ENCODE measurements at places on chromosomes 16 and 17.

DNA sequence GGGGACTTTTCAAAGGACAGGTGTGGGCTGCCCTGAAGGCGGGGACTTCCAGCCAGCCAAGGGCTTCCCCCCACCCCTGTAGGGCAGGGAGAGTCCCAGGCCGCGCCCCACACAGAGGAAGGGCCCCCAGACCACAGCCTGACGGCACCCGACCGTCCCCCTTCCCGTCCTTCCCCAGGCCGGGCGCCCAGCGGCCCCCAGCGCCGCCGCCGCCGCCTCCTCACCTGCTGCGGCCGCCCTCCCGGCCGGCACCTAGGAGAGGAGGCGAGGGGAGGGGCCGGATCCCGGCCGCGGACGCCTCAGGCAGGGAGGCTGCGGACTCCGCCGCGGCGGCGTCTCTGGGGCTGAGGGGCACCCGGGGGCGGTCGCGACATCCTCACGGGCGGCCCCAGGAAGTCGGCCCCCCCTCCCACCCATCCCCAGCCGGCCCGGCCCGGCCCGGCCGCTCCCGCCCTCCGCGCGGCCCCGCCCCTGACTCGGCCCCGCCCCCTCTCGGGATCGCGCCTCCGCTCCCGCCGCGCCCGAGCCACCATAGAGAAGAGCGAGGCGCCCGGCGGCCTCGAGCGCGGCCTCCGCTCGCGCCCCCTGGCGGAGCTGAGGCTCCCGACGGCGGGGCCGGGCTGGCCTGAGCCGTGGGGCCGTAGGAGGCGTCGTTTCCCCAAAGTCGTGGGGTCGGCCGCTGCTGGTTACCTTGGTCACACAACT is 25.5 kb upstream of the RFFL start:
- DNase-seq, result peak; percentile 83

GRCh38 chr17:38343608-38344419 is at the start of gene GPR179:
GPR179 (minus strand) TSS chr17:38343956; CDS start chr17:38343789, 167 bp downstream.
- no peak for DNase-seq

- DNase-seq, result peak; percentile 75
Observed at GRCh38 chr16:23124315-23124714, 24.9 kb downstream of the USP31 start.

GRCh38 chr16:11072420-11073153 is 128.2 kb downstream of the CLEC16A start:
- DNase-seq, result no peak

- no peak for DNase-seq
Observed at GRCh38 chr17:42180411-42180921, 476 bp downstream of the KCNH4 start.

DNA sequence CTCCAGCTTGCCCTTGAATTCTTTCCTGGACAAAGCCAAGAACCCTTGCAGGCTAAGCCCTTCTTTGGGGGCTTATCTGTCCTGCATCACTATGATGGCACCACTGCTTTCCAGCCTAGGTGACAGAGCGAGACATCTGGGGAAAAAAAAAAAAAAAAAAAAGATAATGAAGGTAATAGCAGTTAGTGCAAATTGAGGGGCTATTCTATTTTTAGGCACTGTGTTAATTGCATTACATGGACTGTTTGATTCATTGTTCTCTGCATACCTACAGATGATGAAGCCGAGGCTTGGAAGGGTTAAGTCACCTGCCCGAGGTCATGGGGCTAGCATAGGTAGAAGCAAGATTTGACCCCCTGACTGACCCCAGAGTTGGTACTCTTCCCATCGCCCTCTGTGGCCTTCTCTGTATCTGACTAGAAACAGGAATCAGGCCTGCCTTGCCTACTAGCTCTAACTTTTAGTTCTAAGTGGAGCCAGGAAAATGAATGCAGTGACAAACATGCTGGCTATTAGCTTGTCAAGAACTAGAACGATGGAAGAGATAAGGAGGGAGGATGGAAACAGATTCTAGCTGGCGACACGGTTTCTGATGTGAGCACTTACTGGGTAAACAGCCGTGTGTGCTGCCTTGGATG is 312.1 kb downstream of the SNX29 start:
- no peak for DNase-seq

DNA sequence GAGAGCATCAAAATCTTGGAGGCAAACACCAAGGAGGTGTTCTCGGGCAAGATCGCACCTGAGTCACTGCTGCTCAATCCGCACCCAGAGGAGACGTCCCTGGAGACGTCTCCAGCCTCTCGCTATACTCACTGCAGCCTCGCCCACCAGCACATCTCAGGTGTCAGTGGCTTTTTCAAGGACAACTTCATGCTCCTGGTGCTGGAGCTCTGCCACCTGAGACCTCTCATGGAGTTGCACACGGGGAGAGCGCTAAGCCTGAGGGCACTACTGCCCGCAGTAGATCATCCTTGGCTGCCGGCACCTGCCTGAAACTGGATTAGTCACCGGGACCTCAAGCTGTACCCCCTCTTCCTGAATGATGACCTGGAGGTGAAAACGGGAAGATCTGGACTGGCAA is 2.6 kb upstream of the MBTPS1 start:
- DNase-seq, result no peak

DNA sequence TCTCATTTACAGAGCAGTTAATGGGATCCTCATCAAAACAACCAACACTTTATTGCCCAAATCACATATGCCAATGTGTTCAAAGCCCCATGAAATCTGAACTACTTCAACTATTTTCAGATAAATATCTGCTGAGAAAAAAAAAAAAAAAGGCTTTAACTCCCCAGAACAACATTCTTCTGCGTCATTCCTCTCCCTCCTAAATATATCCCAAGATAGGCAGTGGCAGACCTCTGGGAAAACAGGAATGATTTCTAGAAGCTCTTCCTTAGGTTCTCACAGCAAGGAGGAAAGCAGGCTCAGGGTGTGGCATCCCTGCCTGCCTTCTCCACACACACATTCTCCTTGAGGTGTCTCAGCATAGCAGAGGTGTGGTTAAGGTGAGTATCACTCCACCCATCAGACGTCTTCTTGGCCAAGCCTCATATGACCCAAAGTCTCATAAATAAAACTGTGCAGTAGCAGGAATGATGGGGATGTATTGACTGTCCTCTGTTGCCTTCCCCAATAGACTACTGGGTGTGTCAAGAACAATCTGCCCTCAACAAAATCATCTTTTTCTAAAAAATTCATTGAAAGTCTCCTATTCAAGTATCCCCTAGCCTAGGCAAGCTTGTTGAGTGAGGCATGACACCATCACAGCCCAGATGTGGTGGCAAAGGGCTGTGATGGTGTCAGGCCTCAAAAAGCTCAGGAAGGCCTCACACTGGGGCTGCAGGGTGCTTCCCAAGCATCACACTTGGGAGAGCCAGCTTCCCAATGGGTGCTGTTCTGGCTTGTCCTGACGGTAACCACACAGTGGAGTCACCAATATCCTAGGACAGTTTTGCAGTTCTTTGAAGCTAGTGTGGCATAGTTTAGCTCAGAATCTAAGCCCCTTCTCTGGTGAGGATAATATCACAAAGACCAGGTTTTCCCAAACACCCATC is 135.4 kb upstream of the SOX9 start:
- DNase-seq, result peak; percentile 8

GRCh38 chr16:31365131-31365865 is 10.3 kb downstream of the ITGAX start:
- DNase-seq, result no peak

GRCh38 chr17:30351735-30352134 is 17.9 kb upstream of the TMIGD1 start:
- no peak for DNase-seq

DNA sequence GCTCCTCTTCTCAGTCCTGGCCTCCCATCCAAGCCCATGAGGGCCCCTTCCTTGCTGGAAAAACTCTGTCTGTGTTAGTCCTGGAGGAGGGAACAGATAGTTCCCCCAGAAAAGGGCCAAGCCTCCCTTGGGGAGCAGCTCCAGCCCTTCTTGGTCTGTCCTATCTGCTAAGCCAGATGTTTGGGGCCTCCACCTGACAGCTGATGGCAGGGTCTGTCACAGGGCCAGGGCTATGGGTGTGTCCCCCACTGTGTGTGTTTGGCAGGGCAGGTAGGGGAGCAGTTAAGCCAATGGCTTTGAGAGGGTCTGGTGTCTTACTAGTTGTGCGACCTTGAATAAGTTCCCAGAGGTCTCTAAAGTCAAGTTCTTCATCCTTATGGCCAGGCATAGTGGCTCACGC is 13.6 kb upstream of the SLC4A1 start:
- no peak for DNase-seq

- no peak for DNase-seq
Observed at GRCh38 chr17:71777048-71777640, 343.7 kb upstream of the SOX9 start.

- DNase-seq, result no peak
Observed at GRCh38 chr16:66429290-66429962, 2.3 kb downstream of the BEAN1 start.

DNA sequence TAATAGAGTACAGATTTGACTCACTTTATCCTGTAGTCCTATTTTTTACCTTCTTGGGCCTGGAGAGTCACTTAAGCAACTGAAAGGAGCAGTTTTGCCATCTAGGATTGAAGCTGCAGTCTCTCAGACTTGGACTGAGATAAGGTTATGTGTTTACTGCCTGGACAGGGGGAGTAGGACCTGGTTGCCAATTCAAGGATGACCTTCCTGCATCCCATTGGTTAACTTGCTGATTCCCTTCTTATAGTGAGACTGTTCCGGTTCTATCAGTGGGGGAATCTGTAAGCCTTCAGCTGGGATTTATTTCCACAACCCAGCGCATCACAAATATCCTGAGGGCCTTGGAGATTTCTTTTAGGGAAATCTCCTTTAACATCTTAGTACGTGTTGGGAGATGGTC is 2.9 kb downstream of the UBN1 start:
- no peak for DNase-seq

- DNase-seq, result no peak
Observed at GRCh38 chr17:2511138-2511461, 588 bp downstream of the METTL16 start.

GRCh38 chr16:83813823-83814658 is 6.3 kb downstream of the HSBP1 start:
- DNase-seq, result peak; percentile 62

DNA sequence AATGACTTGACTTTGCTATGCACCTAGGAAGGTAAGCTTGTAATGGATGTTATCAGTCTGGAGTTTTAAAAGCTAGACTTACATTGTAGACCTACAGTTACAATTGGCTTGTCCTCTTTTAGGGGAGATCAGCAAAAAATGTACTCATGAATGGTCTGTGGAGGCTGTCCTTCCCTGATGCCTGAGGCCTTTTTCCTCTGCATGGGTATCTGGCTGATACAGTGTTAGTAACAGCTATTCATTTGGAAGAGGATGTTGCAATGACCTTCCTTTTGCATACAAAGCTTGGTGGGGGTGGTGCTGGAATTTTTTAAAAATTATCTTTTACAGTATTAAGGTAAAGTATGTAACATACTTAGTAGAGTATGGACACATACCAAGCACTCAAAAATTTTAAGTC is 525.5 kb downstream of the KIF2B start:
- DNase-seq, result no peak

DNA sequence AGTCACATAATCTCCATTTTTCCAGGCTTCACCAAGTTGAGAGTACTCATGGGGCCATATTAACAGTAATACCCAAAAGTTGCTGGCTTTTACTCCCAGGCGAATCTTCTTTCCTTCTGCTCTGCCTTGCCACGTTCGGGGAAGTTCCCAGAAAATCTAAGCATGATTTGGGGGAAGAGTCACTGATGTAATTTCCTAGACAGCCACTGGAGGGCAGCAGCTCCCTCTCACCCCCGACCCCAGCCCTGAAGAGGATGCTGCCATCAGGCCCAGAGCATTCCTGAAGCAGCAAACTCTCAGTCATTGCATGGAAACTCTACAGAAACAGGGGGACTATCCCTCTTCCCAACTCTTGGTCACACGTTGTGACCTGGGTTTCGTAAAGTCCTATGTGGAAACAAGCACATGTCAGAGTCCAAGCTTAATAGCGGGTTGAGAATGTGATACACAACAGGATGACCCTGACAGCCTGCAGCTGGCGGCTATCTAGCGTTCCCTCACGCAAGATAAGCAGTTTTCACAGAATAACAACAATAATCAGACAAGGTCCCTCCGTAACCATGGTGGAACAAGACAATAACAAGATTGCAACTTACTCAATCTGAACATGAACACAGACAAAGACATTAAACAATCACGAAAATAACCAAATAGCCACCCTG is 43.8 kb upstream of the DHX40 start:
- peak; percentile 54 for DNase-seq

DNA sequence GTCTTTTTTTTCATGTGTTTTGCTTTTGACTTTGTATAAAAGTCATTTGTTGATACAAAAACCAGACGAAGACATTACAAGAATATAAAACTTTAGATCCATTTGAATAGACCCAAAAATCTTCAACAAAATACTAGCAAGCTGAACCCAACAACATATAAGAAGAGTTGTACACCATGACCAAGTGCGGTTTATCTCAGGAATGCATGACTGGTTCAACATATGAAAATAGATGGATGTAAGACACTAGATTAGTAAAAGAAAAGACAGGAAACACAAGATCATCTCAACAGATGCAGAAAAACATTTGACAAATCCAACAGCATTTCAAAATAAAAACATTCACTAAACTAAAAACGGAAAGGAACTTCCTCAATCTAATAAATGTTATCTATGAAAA is 69.0 kb downstream of the TBC1D16 start:
- DNase-seq, result no peak

GRCh38 chr17:65287040-65287439 is 149.9 kb downstream of the RGS9 start:
- DNase-seq, result peak; percentile 84

GRCh38 chr17:57502811-57503241 is 242.3 kb downstream of the CCDC182 start:
- no peak for DNase-seq

DNA sequence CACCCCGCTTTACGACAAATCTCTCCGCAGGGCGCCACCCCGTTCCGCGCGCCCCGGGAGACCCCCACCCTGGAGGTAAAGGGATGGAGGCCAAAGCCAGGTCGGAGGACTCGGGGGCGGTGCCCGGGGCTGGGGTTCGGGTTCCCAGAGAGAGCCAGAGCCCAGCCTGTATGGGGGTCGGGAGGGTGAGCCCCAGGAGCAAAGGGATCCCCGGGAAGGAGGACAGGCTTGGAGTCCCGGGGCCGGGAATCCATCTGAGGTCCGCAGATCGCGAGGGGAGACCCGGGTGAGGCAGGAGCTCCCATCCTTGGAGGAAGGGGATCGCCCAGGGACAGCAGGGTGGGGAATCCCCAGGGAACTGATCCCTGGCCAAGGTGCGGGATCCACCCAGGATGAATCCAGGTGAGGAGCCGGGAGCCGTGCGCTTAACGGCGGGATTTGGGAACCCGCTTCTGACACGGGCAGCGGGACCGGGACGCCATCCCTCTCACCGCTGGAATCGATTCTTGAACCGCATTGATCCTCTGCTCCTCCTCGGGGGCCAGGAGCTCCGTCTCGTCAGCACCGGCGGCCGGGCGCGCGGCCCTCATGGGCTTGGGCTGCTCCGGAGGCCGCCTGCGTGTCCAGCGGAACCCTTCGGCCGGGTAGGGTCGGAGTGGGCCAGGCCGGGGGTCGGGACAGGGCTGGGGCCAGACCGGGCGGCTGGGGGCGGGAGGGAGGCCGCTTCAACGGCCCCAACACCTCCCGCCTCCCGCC is at the start of gene MMD:
TSS of gene MMD (minus strand) at position 657 of the 756 bp plus-strand sequence. CDS start at position 517, 140 bp downstream.
- peak; percentile 4 for DNase-seq

- no peak for DNase-seq
Observed at GRCh38 chr16:30429418-30429677, 482 bp downstream of the DCTPP1 start.
